ENCODE measurements at places on chromosomes 12 and 14. TPM values are rescaled to one million over a fixed set of nuclear protein-coding genes. Genes with fewer than 3 reads are reported as not detected.

Gene BBOF1
- polyA plus RNA-seq, result 1.6 TPM

Gene NRXN3
- polyA plus RNA-seq, result not detected

Gene PMCH
- polyA plus RNA-seq, result not detected

Gene KLHL33
- not detected for polyA plus RNA-seq

Gene PLD4
- polyA plus RNA-seq, result 49.3 TPM
